Activated CD4-positive, CD25-positive, alpha-beta regulatory T cell (primary cell): ENCODE measurements at places on chromosomes 12 and 14.

- DNase-seq: no peak
Measured at GRCh38 chr14:104393199-104393897, 186.2 kb upstream of the C14orf180 start.

- peak; percentile 31 for DNase-seq
Measured at GRCh38 chr14:50064993-50065392, 51.4 kb downstream of the VCPKMT start.

GRCh38 chr12:23771240-23771949 is 178.1 kb downstream of the SOX5 start:
- DNase-seq: no peak

DNA sequence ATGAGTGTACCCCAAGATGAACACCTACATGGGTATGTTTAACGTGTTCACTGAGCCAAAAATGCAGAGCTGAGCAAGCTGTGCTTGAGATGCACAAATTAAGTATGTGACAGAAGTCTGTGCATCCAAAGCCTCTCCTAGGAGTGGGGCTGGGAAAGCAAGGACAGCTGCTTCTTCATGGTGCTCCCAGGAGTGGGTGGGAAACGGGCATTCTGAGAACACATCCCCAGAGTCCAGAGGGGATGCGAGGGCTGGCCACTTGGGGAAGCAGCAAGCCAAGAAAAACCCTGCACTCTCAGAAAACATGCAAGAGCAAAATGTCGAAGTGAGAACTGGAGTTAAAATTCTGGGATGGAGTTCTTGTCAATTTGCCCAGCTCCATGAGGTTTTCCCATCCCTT is 414.3 kb downstream of the BCAT1 start:
- DNase-seq: no peak

DNA sequence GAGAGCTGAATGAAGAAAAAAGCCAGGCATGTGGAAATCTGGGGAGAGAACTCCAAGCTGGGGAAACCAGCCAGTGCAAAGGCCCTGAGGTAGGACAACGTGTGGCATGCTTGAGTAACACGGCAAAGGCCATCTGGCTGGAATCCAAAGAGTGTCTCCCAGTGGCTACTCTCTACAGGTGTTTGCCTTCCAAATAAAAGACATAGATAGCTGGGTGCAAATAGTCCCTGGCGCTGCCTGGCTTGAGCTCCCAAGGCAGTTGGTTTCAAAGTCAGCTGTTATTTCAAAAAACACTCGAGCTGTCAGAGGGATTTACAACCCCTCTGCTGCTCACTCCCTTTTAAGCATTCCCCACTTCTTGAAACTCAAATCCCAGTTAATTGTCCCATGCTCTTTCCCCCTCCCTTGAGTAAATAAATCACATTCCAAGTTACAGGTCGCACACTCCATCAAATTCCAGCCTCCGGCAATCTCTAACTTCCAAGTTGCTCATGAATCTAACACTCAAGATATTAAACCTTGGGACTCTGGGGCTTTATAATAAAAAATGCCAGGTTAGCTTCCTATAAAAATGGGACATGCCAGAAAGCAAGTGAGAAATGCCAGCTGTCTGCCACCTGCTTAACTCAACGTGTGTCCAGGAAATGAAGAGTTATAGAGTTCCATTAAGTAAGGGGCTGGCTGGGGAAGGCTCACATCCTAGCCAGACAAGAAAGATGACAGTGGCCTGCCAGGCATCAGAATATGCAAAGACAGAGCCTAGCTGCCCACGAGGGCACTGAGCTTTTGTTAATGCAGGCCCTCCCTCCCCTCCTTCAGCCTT is 133.6 kb upstream of the NOS1 start:
- no peak for DNase-seq

DNA sequence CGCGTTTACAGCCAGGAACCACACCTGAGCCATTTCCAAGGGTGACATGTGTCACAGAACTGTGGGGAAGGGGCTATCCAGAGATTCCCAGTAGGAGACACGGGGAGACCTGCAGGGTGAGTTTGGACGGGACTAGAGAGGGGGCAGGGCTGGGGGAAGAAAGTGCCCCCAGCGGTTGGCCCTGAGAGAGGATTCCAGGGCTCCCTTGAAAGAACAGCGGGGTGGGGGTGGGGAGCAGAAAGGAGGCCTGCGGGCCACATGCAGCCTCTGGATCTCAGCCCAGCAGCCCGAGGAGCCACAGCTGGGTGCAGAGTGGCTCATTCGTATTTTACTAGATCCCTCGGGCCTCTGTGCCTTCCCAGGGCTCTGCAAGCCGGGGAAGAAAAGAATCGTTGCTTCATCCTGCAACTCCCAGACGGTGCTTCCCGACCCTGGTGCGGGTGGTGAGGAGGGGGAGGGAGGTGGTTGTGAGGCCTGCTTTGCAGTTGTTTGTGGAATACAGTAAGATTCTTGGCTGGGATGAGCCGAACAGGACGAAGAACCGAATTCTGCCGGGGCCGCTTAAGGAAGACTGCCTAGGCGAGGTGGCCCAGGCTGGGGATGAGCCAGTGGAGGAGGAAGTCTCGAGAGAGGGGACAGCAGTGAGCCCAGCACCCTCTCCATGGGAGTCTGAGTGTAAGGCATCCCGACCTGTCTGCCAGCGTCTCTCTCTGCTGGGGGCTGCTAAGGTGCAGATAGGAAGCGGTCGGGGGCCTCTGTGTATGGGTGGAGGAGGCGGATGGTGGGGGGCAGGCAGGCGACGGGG is 36.1 kb upstream of the ANKRD9 start:
- no peak for DNase-seq

DNA sequence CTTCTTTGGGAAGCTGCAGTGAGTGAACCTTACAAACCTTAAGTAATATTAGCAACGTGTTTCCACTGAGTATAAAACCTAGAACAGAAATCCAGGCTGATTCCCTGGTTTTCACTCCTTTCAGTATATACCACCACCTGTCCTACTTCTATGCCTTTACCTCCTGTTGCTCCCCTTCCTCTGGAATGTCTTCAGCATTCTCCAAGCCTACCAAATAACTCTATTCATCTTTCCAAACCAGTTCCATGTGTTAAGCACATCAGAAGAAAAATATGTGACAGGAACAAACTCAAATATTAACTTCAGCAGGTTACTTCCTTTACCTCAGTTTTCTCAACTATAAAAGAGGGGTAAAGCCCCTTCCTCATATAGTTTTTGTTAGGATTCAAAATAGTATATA is 39.8 kb downstream of the LIMA1 start:
- no peak for DNase-seq

DNA sequence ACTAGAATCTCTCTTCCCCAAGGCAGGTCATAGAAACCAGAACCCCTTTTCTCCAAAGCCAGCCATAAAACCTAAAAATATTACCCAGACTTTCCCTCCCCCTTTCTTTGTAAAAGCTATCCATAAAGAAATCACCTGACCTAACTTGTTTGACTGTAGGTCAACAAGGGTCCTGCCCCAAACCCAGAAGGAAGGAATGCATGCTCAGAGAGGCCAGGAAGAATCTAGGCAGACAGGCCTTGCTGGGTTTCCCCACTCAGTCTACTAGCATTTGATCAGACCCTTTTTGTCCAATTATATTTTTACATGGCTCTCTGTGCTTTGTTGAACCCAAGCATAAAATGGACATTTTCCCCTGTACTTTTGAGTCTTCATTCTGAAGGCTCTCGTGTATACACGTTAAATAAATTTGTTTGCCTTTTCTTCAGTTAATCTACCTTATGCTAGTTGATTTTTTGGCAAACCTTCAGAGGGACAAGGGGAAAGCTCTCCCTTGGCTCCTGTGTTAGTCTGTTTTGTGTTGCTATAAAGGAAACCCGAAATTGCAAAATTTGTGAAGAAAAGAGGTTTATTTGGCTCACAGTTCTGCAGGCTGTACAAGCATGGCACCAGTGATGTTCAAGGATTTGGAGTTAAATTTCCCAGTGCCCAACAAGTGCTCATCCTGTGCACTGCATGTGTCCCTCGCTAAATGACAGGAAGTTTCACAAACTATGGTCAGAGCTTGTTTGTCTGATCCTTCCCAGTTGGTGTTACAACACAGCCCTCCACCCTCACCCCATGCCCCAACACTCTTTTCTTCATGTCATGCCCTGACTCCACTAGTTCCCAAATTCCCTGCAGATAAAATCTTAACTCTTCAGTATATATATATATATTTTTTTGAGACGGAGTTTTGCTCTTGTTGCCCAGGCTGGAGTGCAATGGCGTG is 14.2 kb upstream of the RASSF3 start:
- DNase-seq: no peak

DNA sequence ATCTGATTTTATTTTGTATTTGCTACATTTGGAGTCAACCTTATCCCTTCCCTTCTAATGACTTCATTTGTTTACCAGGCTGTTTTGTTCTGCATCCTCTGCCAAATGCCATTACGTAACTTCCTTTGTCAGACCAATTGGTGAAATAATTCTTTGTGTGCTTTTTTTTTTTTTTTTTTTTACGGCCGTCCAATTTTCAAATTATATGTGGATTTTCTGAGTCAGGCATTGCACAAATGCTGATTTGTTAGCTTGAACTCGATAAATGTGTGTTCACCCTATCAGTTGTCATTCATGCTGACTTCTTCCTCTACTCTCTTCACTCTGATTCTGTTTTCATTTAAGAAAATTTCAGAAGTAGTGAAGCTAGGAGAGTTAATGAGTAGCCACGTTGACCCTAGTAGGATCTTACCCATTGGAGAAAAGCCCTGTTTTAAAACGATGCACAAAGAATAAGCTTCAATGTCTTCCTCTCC is 386.2 kb downstream of the DIO2 start:
- DNase-seq: no peak

DNA sequence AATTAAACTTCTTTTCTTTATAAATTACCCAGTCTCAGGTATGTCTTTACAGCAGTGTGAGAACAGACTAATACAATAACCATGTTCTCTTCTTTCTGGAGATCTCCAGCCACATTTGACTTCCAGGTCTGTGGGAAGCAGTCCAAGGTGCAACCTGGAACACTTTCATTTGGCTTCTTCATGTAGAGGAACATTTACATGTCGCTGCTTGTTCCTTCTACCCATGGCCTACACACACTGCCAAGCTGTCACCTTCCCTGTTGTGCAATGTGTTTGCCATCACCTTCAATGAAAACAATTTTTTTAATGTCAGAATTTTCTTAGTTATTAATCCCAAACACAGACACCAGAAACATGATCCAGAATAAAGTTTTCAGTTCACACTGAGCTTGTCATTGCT is 104.7 kb downstream of the PRKCH start:
- no peak for DNase-seq

GRCh38 chr12:67969134-67969802 is 20.0 kb upstream of the IFNG-AS1 start:
- no peak for DNase-seq

DNA sequence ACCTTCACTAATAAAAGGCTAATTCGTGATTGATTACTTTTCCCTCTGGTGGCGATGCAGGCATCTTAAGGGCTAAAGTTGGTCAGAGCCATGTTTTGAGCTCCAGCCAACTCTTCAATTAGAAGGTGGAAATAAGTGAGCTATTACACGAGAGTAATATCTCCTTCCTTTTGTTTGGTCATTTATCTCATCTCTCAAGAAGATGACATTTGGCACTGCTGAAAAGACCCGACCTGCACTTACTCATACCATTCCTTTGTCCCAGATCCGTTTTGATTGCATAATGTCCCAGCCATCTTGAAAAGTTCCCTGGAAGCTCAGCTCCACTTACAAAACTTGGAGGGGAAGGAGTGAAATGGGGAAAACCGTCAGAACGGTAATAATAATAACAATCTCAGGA is 316.2 kb downstream of the VRK1 start:
- no peak for DNase-seq

DNA sequence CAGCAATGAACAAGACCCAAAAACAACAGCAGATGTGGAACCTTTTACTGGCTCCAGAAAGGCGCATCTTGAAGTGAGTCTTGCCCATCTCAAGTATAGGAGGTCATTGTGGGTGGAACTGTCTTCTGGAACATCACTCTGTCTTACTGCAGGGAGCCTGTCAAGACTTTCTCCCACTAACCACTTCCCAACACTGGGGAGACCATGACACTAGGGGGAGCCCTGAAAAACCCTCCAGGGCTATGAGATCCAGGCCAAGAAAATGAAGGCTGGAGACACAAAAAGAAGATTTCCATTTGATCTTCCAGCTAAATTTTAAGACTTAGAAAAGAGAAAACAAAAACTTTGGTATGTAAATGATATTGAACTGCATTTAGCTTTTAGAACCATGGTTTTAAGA is 13.5 kb upstream of the ATG14 start:
- DNase-seq: no peak

DNA sequence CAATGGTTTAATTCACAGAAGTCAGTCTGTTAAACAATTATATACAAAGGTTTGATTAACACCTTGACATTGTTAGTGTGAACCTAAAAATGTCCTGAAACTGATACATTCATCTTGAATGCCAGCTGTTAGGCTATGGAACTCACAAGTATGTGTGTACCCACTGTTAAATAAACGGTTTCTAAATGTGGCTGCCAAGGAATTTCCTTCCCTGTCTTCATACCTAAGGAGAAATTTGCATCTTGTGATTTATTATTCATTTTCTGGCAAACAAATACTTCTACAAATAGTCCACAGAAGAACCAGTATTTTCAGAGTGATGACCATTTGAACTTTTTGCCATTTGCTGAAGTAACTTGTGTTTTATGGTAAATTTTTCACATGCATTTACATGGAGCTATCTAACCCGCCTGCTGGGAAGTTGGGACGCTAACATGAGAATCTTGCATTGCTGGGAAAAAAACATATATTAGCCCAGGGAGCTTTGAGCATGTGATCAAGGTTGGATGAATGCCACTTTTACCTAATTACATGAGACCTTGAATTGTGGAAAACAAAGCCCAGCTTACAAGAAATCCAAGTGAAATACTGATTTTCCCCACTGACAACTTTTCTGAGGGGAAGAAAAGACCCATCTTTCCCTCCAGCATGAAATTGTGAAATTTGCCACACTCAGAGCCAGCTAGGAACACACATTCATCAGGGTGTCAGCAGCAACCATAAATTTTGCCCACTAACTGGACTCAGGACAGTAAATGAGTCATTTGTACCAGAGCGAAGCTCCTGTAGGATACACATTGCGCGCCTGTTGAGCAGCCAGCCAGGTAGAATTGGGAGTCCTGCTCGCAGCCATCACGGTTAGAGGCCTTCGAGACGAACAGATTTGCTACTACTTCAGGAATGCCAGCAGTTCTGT is 118.0 kb downstream of the KICS2 start:
- no peak for DNase-seq

- DNase-seq: no peak
Measured at GRCh38 chr14:24136684-24137528, 912 bp downstream of the PSME1 start.

DNA sequence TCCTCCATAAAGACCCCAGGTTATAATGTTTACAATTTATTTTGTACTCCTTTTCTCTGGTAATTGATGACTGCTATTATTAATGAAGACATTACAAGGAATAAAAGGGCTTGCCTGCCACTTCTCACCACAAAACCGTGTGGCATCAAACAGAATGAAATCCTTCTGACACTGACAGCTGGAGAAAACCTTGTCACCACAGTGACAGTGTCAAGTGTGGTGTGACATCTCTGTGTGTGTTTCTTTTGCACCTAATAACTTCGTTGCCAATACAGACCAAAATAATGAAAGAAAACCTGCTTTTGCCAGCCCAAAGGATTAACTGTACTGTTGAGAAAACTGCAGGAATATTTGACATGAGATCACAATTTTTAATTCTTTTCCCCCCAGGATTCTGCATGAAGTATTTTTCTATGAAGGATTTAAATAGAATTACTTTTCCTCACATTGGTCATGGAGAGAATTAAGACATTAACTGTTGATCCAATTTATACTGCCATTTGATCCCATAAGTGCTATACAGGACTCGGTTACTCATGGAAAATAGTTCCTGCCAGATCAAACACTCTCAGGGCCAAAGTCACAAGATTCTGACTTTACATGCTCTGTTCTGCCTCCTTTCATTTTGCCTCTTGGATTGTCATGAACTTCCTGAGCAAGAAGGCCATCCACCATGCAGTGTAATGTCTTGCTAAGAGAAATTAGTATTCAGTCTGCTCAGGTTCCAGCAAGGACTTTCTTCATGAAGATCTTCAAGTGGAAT is 60.4 kb upstream of the IFNG-AS1 start:
- DNase-seq: no peak
